PC-9 (cell line): ENCODE measurements at places on chromosomes 11 and 22.

GRCh38 chr11:81174646-81175330, 1558.9 kb downstream of the FAM181B start:
- no peak for DNase-seq

- no peak for DNase-seq
Measured at GRCh38 chr22:48843640-48844039, 984.0 kb downstream of the BRD1 start.

GRCh38 chr22:39621826-39622225, 51.3 kb downstream of the CACNA1I start:
- DNase-seq: no peak

DNA sequence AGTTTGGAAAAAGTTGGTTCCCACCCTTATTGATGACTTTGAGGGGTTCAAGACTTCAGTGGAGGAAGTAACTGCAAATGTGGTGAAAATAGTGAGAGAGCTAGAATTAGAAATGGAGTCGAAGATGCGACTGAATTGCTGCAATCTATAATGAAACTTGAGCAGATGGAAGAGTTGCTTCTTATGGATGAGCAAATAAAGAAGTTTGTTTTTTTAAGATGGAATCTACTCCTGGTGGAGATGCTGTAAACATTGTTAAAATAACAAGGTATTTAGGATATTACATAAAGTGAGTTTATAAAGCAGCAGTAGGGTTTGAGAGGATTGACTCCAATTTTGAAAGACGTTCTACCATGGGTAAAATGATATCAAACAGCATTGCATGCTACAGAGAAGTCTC, 64.2 kb upstream of the GRK2 start:
- DNase-seq: no peak

DNA sequence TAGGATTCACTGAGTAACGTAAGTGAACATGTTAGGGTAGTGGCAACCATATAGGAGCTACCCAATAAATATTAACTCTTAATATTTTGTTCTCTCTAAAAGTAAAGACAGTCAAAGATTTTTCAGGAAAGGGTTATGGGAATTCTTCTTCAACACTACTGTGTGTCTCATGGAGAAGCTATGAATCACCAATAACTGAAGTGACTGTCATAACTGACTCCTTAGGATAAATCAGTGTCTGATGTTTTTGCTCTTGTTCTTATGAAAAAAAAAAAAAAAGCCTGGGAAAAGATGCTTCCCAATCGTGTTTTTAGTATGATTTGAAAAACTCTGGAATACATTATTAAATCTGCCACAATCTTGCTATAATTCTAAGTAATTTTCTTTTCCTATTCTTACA, 111.2 kb upstream of the CEP126 start:
- DNase-seq: no peak

DNA sequence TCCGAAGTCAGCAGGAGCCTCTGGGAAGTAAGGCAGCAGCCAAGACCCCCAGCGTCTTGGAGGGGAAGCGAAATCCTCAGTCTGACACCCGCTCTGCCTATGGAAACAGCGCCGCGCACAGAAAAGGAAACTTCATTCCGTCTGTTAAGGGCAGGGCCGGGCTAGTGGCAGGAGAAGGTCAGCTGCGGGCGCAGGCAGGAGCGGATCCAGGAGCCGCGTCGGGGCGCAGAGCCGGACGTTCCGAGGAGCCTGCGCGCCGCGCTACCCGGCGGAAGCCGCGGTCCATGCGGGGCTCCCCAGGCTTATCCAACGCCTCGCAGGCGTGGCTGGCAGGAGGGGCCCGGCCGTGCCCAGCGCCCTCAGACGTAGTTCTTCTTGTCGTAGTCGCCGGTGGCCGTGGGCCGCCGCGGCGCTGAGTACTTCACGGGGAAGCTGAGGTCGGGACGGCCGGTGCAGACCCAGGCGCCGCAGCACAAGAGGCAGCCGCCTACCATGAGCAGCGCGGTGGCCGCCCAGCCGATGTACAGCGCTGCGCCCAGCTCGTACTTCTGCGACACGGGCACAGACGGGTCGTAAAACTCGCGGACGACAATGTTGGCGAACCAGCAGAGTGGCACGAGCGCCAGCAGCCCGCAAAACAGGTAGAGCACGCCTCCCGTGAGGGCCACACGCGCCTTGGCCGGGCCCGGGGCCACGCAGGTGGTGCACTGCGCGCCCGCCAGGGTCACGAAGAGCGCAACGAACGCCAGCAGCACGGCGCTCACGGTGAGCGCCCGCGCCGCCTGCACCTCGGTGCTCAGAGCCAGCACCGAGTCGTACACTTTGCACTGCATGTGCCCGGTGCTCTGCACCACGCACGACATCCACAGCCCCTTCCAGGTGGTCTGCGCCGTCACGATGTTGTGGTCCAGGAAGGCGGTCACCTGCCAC, 705 bp downstream of the CLDN5 start:
- DNase-seq: no peak

DNA sequence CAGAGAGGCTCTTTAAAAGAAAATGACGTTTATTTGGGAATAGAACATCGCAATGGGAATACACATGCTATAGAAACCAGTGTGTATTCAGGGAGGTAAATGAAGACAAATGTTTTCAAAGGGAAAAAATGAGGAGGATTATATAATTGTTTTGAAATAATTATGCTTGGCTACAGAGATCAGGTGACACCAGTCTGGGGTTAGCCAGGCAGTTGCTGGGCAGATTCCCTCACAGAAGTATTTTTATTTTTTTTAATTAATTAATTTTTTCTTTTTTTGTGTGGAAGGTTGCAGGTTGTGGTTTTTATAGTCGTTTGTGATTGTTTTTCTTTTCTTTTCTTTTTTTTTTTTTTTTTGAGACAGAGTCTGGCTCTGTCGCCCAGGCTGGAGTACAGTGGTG, 5.6 kb upstream of the STARD10 start:
- no peak for DNase-seq

DNA sequence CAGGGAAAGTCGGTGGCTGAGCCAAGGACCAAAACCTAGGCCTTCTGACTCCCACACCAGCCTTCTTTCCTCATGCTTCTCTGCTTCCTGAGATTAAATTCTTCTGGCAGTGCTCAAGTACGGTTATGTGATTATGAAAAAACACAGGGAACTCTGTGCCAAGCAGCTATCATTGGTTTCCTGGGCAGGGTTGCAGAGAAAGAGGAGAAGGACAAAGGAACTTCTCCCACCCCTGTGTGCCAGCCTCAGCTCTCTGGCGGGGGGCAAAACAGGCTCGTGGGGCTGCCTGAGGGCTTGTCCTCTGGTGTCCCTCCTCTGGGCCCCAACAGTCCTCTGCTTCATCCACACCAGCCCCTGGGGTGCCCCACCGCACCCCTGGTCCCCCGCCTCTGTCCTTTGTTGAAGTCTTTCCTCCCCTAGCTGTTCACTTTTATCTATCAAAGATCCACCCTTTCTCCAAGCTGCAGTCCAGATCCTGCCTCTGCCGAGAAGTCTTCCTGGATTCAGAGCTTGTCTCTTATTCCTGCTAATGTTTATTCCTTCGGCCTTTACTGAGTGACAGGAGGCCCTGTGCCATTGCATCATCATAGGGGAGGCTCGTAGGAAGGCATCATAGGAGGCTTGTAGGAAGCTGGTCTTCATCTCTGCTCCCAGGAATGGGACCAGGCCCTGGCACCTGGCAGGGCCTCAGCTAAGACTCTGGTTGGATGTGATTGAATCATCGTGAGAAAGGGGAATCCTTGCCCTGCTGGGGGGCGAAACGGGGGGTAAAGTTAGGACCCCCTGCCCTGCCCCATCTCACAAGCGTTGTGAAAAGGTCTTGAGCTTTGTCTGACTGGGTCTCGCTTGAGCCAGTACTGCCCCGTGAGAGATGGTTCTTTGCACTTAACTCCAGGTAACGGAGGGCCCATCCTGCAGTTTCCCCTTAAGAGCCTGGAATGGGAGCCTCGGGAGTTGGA, 11.5 kb upstream of the FTH1 start:
- DNase-seq: peak; percentile 78

GRCh38 chr11:68843052-68843561, 1.4 kb upstream of the CPT1A start:
- peak; percentile 27 for DNase-seq
